ENCODE measurements at places on chromosomes 6 and 20.

GRCh38 chr6:41439524-41440418 lies 104.4 kb downstream of the NCR2 start:
- no peak for DNase-seq

DNA sequence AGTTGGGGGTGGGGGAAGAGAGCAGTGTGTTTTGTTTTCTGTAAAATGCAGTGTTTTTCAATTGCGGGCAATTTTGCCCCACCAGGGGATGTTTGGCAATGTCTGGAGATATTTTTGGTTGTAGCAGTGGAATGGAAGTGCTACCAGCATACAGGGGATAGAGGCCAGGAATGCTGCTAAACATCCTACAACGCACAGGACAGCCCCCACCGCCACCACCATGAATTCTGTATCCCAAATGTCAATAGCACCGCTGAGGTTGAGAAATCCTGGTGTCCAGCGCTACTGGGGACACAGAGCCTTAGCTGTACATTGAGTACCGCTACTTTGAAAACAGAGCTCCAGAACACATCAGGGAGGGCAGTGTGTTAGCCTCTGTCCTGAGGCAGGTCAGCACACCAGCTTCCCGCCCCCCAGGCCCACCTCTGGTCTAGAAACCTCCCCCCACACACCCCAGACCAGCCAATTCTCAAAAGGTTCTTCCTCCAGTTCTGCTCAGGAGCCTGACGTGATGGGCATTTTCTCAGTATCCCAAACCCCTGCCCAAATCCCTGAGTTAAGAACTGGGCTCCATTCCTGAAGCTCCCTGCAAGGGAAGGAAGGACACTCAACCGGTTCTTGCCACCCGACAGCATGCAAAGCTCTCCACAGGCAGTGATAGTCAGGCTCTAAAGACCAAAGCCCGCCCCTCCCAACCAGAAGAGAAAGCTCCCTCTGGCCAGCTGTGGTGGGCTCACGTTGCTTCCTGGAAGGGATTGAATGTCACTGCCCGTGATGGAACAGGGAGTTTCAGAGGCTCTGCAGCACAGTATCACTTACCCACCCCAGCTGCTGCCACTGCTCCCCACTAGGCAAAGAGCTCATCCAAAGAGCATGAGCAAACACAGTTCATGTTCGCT lies 321.5 kb upstream of the JARID2 start:
- DNase-seq = no peak

DNA sequence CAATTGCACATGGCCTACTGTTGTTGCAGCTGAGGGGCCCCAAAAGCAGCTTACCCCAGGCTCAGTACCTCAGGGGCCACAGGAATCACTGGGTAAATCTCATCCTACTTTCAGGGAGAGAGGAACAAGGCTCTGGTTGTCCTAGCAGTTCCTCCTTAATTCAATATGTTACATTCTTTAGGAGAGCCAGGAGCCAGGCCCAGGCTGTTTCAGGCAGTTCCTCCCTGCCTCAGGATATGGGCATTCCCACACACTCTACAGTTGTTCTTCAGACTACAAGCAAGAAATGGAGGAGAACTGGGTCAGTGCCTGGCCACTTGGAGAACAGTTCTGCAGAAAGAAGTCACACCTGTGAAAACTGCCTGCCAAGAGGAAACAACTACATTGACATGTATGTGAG lies 9.6 kb upstream of the BTN3A2 start:
- DNase-seq = no peak

DNA sequence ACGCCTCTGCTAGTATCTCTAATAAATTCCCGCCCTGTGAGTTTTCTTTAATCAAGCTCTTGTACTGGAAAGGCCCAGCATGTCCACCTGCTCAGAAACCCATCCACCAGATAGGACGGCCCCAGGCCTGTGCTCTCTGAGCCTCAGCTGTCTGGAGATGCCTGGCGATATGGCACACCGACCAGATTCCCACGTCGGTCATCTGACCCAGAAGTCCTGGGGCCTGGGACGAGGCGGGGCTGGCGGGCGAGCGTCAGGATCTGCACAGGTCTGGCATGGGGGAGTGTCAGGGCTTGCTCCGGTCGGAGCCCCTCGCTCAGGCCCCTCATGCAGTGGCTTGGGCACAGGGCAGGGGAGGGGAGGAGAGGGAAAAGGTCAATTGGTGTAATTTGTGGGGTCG lies 10.2 kb downstream of the RNASET2 start:
- DNase-seq = no peak

DNA sequence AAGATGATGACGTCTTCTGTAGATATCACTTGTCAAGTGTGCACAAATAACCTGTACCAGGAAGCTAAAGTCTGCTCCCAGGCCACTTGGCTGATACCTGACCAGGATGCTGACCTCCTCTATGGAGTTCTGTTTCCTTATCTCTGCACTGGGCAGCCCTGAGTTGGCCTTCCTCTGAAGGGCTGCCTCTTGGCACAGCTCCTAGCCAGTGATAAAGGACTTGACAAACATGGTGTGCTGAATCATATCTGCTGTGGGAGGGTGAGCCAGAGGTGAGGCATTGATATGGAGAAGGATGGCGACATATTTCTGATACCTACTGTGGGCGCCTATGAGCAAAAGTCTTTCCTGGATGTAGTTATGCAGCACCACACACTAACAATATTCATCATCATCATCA lies 32.8 kb upstream of the FOXA2 start:
- DNase-seq = no peak

DNA sequence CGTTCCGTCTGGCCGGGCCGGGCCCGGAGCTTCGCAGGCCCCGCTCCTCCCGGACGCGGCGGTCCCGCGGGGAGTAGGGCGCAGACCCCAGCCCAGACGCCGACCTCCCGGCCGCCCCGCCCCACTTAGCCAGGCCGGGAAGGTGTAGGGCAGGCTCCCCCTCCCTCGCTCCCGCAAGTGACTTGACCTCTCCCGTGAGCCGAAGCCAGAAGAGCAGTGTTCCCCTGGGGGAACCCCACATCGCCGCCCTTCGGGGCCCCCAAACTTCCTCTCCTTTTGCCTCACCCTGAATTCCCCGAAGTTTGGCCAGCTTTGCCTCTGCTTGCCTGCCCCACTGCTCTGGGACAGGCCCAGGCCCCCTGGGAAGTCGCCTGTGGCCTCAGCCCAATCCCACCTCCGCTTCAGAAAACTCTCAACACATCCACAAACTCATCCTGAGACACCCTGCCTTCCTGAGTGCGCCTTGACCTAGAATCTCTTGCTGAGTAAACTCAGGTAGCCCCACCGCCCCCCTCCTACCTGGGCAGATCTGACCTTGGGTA lies 524 bp upstream of the NOL4L start:
- DNase-seq = no peak

- no peak for DNase-seq
These were observed 45.2 kb downstream of the RSPH3 start for GRCh38 chr6:158954753-158955152.

GRCh38 chr20:62980970-62981369 lies 25.8 kb downstream of the BHLHE23 start:
- DNase-seq = no peak

- no peak for DNase-seq
These were observed 27.7 kb downstream of the ZBP1 start for GRCh38 chr20:57592263-57593092.

GRCh38 chr6:14984519-14984853 lies 261.4 kb upstream of the JARID2 start:
- peak; percentile 11 for DNase-seq
